ENCODE measurements at places on chromosomes 1 and 21. TPM values are rescaled to one million over a fixed set of nuclear protein-coding genes. Genes with fewer than 3 reads are reported as not detected.

PTGS2 gene
- 1.7 TPM for total RNA-seq

C2CD4D gene
- 0.30 TPM for total RNA-seq

ILF2 gene
- 716 TPM for total RNA-seq

LCE3D gene
- not detected for total RNA-seq

RNF186 gene
- not detected for total RNA-seq

B3GALT2 gene
- not detected for total RNA-seq

AMPD1 gene
- total RNA-seq, result 0.10 TPM

CCDC30 gene
- 0.87 TPM for total RNA-seq

MAP10 gene
- total RNA-seq, result 2.4 TPM

MCOLN2 gene
- 0.70 TPM for total RNA-seq

DDR2 gene
- total RNA-seq, result 0.17 TPM

FH gene
- 154 TPM for total RNA-seq

KRTAP21-2 gene
- total RNA-seq, result not detected

PLEKHN1 gene
- total RNA-seq, result 2.0 TPM

FCRL1 gene
- total RNA-seq, result not detected

PWP2 gene
- total RNA-seq, result 8.6 TPM

FMO2 gene
- 0.03 TPM for total RNA-seq

AMIGO1 gene
- 1.1 TPM for total RNA-seq

CA6 gene
- total RNA-seq, result not detected

ATAD3C gene
- total RNA-seq, result 0.14 TPM

AMY1A gene
- not detected for total RNA-seq

FAM177B gene
- not detected for total RNA-seq

CEP170 gene
- total RNA-seq, result 113 TPM

BRDT gene
- 0.31 TPM for total RNA-seq

COL24A1 gene
- 0.21 TPM for total RNA-seq

NPHS2 gene
- not detected for total RNA-seq

LHX4 gene
- total RNA-seq, result 2.7 TPM

DUSP12 gene
- total RNA-seq, result 38.1 TPM

ANGPTL1 gene
- not detected for total RNA-seq

RRP1 gene
- 43.5 TPM for total RNA-seq

SRSF4 gene
- 76.6 TPM for total RNA-seq

KIF14 gene
- total RNA-seq, result 16.3 TPM

TIAM1 gene
- 23.9 TPM for total RNA-seq

DMBX1 gene
- 4.2 TPM for total RNA-seq

TBX19 gene
- 2.7 TPM for total RNA-seq

FALEC gene
- 2.6 TPM for total RNA-seq

NIBAN1 gene
- total RNA-seq, result 3.8 TPM

CFHR1 gene
- total RNA-seq, result not detected
